ENCODE measurements at places on chromosomes 1 and 21. TPM values are rescaled to one million over a fixed set of nuclear protein-coding genes. Genes with fewer than 3 reads are reported as not detected.

SLFNL1 gene
- total RNA-seq, result 0.16 TPM

AADACL3 gene
- total RNA-seq, result not detected

RXFP4 gene
- not detected for total RNA-seq

NENF gene
- 119 TPM for total RNA-seq

PIK3C2B gene
- total RNA-seq, result 22.7 TPM

KRTAP8-1 gene
- not detected for total RNA-seq

LCE1A gene
- not detected for total RNA-seq

MAP1LC3C gene
- total RNA-seq, result 0.19 TPM

CD5L gene
- 2.5 TPM for total RNA-seq

OR10Z1 gene
- not detected for total RNA-seq

KCNN3 gene
- total RNA-seq, result 3.4 TPM

AADACL4 gene
- not detected for total RNA-seq

KIRREL1 gene
- 11.3 TPM for total RNA-seq

OR2G6 gene
- total RNA-seq, result not detected

SCAF4 gene
- 15.9 TPM for total RNA-seq

PLEKHA6 gene
- total RNA-seq, result 18.7 TPM

FABP3 gene
- total RNA-seq, result 5,086 TPM

KDM5B gene
- 10.8 TPM for total RNA-seq

MLLT11 gene
- 4.9 TPM for total RNA-seq

DNAI4 gene
- 14.3 TPM for total RNA-seq

MYOG gene
- total RNA-seq, result not detected

DDR2 gene
- total RNA-seq, result 34.4 TPM

THEM5 gene
- not detected for total RNA-seq

DSTYK gene
- 5.2 TPM for total RNA-seq

BMP8B gene
- 0.41 TPM for total RNA-seq

GJB4 gene
- total RNA-seq, result not detected

MAP3K7CL gene
- total RNA-seq, result 1.1 TPM

KCNE1 gene
- total RNA-seq, result 5.5 TPM

PTPN7 gene
- 0.51 TPM for total RNA-seq

KCNT2 gene
- 0.81 TPM for total RNA-seq

KIF26B gene
- 3.8 TPM for total RNA-seq

CACNA1S gene
- total RNA-seq, result not detected

C1orf174 gene
- total RNA-seq, result 14.1 TPM

AMPD2 gene
- 11.9 TPM for total RNA-seq

CRYZL1 gene
- total RNA-seq, result 23.2 TPM

CCDC185 gene
- not detected for total RNA-seq

RCAN3 gene
- 5.9 TPM for total RNA-seq

C1QB gene
- 165 TPM for total RNA-seq

ZCCHC17 gene
- 10.4 TPM for total RNA-seq

CHI3L2 gene
- 7.5 TPM for total RNA-seq

PLA2G2A gene
- 332 TPM for total RNA-seq

FMO5 gene
- total RNA-seq, result 8.2 TPM

THEMIS2 gene
- 6.3 TPM for total RNA-seq

SDE2 gene
- total RNA-seq, result 11.7 TPM

TSPAN2 gene
- 10.3 TPM for total RNA-seq

LHX8 gene
- not detected for total RNA-seq

Data from Right ventricle myocardium inferior (tissue), 1 donor.